ENCODE measurements at places on chromosomes 2 and 18.

DNA sequence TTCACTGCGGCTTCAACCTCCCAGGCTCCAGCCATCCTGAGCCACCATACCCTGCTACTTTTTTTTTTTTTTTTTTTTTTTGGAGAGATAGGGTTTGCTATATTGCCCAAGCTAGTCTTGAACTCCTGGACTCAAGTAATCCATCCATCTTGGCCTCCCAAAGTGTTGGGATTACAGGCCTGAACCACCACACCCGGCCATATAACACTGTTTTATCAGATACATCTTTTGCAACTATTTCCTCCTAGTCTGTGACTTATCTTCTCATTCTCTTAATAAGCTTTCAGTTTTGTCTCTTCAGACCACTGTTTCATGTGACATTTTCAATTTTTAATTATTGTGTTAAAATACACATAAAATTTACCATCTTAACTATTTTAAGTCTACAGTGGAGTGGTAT is 35.7 kb upstream of the FAM117B start:
- DNase-seq: no peak

- no peak for DNase-seq
Observed at GRCh38 chr2:11904029-11904428, 157.6 kb downstream of the LPIN1 start.

GRCh38 chr18:56684277-56684676 is 33.1 kb downstream of the WDR7 start:
- DNase-seq: no peak

GRCh38 chr18:47868744-47869143 is 61.7 kb downstream of the SMAD2 start:
- no peak for DNase-seq

DNA sequence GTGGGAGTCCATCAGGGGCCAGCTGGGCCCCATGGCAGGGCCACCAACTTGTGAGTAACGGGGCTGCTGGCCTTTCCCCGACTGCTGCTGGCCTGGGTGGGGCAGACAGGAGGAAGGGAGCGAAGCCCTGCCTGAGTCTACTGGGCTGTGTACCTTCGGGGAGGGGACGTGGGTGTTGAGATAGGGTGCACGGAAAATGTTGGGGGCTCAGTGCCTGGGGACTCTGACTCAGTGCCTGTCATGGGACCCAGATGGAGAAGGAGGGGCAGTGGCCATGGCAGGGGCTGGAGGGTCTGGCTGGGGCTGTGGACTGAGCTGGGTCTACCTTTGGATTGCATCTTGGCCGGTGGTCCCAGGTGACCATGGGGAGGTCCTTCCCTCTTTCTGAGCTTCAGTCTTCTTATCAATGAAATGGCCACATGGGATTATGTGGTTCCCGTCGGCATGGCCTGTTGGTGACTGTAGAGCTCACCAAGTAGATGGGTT is 4.0 kb downstream of the SLC4A3 start:
- DNase-seq: no peak

DNA sequence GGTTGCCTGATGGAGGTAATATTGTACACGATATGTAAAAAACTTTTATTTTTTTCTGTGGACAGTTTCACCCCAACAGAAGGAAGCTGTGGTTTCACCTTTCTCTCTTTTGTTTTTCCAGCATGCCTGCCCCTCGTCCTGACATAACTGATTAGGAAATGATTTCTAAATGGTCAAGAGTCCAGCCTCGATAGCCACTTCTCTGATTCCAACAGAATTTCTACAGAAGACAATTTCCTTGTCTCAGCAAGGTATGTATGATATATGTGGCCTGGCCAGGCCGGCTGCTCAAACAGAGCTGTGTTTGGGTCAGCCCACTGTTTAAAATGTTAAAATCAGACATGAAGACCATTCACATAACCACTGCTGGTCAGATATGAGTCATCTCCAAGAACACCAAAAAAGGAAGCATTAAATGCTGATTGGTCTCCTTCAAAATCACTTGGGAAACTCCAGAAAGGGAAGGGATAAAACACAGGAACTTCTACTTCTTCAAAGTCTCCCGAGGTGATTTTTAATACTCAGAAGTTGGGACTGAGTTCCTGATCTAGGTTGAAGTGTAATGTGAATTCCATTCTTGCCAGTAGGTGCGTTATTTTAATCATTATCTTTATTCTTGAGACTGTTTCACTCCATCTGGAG is 22.3 kb downstream of the ATP8B1 start:
- DNase-seq: no peak

DNA sequence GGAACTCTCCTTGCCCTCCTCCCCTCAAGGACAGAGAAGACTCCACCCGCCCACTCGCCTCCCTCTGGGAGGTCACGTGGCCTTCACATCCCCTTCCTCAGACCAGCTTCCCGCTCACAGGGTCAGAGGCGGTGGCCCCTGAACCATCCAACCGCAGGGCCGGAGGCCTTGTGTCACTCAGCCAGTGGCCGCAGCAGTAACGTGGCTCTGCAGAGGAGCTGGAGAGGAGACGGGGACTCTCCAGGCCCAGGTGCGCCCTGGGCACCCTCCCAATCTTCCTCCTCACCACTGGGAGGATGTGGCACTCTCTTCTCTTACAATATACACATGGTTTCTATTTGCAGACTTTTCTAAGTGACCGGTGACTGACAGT is 161.7 kb downstream of the TWIST2 start:
- no peak for DNase-seq

- DNase-seq: no peak
Observed at GRCh38 chr2:186784930-186785329, 64.0 kb downstream of the ZSWIM2 start.

GRCh38 chr2:106294182-106294581 is 100.1 kb upstream of the UXS1 start:
- DNase-seq: no peak

DNA sequence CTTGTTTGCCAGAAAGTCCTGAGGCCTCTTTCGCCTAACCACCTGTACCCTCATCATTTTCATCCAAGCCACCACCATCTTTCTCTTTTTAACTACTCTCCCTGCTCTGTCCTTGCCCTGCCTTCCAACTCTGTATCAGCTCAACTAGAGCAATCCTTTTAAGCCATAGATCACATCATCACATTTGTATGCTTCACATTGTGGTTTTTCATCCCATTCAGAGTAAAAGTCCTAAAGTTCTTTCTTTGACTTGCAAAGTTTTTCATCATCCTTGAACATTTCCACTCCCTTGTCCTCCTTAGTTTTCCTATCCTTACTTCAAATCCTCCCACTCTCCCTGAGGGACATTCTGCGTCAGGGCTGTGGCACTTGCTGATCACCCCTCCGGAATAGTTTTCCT is 73.9 kb downstream of the SLC39A10 start:
- no peak for DNase-seq

GRCh38 chr2:206311026-206311425 is 36.6 kb downstream of the ZDBF2 start:
- DNase-seq: no peak

- no peak for DNase-seq
Observed at GRCh38 chr18:9333441-9334328, 888 bp upstream of the TWSG1 start.

DNA sequence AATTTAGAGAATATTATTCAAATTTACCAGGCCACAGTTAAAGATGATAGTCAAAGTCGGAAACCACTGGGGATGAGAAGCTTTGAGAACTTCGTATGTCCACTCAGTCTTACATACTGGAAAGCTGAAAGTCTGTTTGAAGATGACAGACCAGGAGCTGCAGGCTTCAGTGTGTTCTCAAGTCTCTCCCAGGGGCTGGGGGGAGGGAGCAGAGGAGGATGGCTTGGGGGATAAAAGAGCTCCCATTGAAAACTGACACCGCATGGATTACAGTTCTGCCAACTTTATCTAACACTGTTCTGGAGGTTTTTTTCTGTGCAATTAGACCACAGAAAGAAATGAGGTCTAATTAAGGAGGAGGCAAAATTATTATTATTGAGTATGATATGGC is 170.5 kb upstream of the ALKAL2 start:
- no peak for DNase-seq

DNA sequence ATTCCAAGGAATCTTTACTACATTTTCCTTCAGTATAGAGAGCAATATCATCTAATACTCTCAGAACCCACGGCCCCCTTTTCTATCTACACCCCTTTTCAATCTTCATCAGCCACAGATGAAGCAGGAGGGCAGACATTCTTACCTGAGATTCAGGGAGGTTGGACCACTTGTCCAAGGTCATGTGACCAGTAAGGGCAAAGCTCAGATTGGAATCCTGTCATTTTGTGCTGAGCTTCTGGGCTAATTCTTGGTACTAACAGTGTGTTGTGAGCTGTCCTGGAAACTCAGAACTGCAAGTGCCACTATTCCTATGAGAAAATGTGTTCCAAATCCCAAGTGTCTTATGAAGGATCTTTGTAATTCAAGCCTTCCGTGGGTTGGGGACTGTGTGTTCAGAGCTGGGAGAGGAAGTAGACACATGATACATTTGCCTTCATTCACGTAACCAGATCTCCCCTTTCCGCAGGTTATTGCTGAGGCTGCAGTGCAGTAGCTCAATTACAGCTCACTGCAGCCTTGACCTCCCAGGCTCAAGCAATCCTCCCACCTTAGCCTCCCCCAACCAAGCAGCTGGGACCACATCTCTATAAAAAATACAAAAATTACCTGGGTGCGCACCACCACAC is 3.3 kb downstream of the CHRNA1 start:
- DNase-seq: no peak

- no peak for DNase-seq
Observed at GRCh38 chr2:14303366-14304115, 329.0 kb upstream of the LRATD1 start.

DNA sequence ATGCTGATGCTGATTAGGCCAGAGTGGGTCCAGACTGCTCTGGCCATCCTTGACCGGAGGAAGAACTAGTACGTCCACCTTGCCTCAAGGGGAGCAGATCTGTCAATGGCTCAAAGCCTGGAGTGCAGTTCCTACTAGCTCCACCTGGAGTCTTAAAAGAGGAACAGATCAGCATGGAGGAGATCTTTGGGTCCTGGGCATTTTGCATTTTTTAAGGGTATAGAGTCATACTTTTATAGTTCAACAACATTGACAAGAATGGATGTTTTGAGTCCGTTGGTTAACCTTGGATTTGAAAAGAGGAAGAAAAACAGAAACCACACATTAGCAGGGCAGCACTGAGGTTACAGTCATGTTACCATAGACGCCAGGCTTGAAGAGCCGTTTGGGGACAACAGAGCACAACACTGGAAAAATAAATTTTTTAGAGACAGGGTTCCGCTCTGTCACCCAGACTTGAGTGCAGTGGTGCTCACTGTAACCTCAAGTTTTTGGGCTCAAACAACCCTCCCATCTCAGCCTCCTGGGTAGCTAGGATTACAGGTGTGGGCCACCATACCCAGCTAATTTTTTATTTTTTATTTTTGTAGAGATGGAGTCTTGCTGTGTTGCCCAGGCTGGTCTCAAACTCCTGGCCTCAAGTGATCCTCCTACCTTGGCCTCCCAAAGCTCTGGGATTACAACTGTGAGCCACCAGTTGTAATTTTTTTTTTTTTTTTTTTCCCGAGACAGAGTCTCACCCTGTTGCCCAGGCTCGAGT is 78.5 kb downstream of the PRKCE start:
- DNase-seq: peak; percentile 50

DNA sequence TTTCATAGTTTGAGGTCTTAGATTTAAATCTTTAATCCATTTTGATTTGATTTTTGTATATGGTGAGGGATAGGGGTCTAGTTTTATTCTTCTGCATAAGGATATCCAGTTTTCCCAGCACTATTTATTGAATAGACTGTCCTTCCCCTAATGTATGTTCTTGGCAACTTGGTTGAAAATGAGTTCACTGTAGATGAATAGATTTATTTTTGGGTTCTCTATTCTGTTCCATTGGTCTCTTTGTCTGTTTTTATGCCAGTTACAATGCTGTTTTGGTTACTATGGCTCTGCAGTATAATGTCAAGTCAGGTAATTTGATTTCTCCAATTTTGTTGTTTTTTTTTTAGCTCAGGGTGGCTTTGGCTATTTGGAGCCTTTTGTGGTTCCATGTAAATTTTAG is 5.9 kb downstream of the FAM171B start:
- DNase-seq: no peak

- no peak for DNase-seq
Observed at GRCh38 chr18:6929370-6930102, 188.1 kb downstream of the LAMA1 start.

GRCh38 chr2:21042958-21043743 is 722 bp downstream of the APOB start:
- DNase-seq: peak; percentile 46

DNA sequence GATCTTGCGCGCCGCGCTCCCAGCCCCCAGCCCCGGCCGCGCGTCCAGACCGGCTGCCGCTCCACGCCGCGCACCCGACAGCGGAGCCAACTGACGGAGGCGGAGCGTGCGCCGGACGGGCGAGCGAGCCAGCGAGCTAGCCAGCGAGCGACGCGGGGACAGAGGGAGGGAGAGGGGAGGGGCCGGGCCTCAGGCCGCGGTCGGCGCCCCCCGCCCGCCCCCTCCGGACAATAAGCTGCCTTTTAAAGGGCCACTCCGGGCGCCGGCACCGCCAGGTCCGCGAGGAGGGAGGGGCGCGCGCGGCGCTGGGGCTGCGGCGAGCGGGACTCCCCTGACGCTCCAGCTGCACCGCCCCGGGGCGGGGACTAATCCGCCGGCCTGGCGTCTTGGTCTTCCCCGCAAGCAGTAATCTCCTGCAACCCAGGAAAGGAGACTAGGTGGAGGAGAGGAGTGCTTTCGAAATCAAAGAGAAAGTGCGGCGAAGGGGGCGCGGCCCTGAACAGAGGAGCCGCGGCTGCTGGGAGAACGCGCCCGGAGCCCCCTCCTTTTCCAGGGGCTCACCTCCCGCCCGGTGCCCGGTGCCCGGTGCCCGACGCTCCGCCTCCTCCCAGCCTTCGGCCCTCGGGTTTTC is at the start of gene BIN1:
BIN1 (minus strand) TSS at position 164 of the 631 bp plus-strand sequence. CDS start 211 bp downstream, outside the sequence.
- DNase-seq: peak; percentile 50

GRCh38 chr2:220504938-220505503 is 877.6 kb downstream of the SLC4A3 start:
- DNase-seq: no peak

DNA sequence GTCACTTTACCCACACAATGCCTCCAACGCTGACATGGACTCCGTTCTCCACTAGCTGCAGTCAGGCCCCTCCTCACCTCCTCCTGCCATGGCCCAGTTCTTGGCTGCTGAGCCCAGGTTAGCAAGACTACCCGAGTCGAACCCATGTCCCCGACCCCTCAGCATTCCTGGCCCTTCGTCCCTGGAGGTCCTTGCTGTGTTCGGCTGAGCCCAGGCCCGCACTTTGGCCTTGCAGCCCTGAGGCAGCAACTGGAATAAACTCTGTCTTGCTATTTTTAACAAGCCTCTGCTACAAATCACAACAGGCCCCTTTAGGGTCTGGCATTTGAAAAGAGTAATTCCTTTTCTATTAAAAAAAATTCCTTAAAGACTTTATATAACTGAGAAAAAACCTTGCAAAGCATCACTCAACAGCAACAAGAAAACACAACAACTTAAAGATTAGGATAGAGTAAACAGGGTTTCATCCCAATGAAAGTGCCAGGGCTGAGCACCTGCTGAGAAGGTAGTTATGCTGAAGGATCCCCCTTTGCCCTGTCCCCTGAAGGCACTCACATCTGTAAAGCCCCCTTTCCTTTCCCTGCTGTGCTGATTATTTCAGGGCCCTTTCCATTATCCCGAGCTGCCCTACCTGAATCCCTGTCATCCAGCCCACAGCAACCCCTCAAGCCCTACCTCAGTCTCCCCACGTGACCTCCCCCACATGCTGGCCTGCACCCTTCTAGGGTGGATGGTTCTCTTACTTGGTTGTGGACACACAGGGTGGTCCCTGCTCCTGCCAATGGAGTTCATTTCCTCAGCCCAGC is 120.0 kb upstream of the SNTG2 start:
- DNase-seq: no peak
